Posterior cingulate gyrus (tissue), 11 donors: ENCODE measurements at places on chromosomes 13 and 19.

- DNase-seq, result no peak
Measured at GRCh38 chr19:46497773-46498172, 2.1 kb upstream of the PNMA8B start.

GRCh38 chr13:33341861-33342452 lies 56.4 kb upstream of the STARD13 start:
- no peak for DNase-seq

GRCh38 chr13:39397226-39397895 lies 205.6 kb downstream of the LHFPL6 start:
- no peak for DNase-seq

DNA sequence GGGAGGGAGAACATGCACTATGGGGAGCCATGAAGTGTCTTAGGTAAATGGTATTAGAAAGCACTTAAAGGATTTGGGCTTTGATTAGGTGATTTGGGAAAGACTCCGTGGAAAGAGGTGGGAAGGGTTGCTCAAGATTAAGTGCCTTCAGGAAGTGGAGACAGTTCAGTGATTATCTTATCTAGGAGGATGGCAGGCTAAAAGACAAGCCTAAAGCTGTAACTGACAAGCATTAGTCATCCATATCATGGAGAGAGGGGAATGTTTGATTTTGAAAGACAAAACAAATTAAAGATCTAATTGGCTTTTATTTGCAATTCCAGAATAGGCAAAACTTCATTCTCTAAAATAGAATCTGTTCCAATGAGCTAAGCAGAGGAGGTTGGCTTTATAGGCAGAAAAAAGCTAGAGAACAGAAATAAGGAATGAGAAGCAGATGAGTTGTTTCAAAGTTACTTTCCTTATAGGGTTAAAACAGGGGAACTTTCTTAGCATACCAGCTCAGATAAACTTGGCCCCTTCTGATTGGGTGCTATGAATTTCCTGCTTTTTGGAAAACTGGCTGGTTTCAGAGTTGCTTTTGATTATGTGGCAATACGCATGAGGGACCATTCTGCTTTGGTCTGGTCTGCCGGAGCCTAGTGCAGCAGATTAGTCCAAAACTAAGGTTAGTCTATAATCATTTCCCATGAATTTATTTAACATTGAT lies 1.8 kb upstream of the DIAPH3 start:
- DNase-seq, result no peak

DNA sequence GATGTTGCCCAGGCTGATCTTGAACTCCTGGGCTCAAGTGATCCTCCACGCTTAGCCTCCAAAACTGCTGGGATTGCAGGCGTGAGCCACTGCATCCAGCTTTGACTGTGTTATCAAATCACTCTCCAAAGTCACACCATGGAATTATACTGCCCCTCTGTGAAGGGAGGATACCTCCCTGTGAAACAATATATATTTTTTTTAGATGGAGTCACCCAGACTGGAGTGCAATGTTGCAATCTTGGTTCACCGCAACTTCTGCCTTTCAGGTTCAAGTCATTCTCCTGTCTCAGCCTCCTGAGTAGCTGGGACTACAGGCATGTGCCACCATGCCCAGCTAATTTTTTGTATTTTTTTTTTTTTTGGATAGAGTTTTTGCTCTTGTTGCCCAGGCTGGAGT lies 7.7 kb downstream of the TYK2 start:
- DNase-seq, result no peak

DNA sequence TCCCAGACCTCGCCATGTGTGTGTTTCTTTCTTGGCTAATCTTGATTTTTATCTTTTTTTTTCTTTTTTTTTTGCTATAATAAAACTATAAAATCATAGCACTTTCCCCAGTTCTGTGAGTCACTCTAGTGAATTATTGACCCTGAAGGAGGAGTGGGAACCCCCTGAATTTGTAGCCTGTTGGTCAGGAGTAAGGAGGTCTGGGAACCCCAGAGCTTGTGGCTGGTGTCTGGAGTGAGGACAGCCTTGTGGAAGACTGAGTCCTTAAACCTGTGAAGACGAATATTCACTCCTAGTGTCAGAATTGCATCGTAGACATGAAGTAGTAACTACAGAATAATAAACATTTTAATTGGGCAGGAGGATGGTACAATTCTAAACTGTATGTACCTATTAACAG lies 7.4 kb downstream of the EID2B start:
- DNase-seq, result no peak

- no peak for DNase-seq
Measured at GRCh38 chr13:48486836-48487235, 46.0 kb downstream of the RCBTB2 start.

GRCh38 chr13:101298517-101298916 lies 117.8 kb downstream of the NALCN start:
- no peak for DNase-seq

DNA sequence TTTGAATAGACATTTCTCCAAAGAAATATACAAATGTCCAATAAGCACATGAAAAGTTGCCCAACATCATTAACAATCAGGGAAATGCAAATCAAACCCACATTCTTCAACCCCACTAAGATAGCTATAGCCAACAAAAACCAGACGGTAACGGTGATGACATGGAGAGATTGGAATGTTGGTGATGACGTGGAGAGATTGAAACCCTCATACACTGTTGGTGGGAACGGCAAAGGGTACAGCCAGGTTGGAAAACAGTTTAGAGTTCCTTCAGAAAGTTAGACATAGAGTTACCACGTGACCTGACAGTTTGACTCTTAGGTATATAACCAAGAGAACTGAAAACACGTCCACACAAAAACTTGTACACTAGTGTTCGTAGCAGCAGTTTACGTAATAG lies 48.1 kb downstream of the TNFRSF19 start:
- no peak for DNase-seq

DNA sequence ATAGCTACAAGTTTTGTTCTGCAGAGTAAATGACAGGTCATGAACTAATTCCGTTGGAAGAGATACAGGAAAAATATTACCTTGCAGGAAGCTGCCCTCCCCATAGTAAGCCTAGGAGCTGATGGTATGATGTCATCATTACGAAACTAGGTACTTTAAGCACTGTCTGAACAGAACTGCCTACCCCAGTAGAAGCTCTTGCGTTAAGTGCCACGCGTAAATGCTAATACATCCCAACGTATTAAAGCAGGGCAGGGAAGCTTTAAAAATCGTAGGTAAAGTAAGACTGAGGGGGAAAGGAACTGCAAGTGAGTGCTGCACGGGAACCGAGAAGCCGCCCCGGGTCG lies 572 bp downstream of the UGGT2 start:
- DNase-seq, result no peak

DNA sequence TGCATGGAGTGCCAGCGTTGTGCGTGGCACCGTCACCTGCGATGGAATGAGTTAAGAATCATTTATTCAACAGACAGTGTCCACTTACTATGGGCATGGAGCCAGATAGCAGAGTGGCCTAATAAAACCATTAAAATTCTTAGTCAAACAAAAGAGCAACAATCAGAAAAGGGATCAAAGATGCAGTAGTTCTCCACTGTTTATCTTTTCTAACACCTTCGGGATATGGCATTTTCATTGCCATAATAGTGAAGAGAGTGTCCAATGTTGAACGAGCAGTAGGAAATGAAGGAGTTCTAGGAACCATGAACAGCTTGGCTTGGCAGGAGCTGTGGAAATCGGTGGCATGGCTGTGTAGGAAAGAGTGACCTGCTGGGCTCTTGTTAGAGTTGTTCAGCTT lies 2.0 kb downstream of the TNFSF11 start:
- no peak for DNase-seq
